ENCODE measurements at places on chromosomes 7 and 10.

- no peak for DNase-seq
Observed at GRCh38 chr7:117587931-117588330, 108.1 kb downstream of the CFTR start.

DNA sequence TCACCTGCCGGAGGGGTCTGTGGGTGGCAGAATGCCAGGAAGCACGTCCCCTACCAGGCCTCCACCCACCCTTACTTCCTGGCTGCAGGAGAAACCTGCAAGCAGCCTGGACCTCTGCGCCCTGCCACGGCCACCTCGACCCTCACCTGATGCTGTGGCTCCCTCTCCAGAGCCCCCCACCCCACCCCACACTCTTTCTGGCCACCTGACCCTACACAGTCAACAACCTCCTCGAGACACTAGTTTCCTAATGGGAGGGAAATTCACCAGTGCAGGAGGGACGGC, 91.3 kb downstream of the PRKAG2 start:
- DNase-seq, result no peak

- no peak for DNase-seq
Observed at GRCh38 chr7:4525884-4526283, 156.2 kb upstream of the FOXK1 start.

DNA sequence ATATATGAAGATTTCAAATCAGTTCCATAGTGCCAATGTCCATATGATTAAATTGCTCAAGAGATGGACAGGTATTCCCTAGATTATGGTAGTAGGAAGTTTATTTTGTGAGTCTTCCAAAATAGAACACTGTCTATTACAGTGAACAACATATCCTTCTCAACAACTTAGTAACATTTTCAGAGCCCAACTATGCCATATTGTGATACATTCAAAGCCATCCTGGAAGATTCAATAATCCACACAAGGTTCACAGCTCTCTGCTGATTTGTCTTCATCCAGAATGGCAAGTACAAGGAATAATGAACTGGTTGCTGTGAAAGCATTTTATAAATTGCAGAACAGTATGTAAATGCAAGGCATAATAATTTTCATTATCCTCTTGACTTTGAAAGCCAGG, 213.9 kb downstream of the CHRM2 start:
- no peak for DNase-seq

DNA sequence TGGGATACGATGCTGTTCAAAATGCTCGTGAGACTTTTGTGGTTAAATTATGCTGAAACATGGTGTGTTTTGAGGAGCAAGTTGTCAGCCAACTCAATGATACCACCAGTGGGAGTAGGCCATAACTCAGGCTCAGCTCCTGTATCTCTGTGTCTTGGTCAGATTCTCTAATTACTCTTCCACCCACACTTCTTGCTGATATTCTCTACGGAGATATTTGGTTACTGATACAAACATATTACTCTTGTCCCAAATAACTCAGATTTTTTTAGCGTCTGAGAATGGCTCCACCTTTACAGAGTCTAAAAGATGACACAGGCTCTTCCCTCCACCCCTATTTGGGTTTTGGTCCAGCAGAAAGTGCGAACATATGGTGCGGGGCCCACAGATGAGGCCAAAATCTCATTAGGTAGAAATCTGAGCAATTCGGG, 168.9 kb downstream of the PKD1L1 start:
- no peak for DNase-seq

- DNase-seq, result no peak
Observed at GRCh38 chr7:423312-424260, 96.1 kb downstream of the PDGFA start.

DNA sequence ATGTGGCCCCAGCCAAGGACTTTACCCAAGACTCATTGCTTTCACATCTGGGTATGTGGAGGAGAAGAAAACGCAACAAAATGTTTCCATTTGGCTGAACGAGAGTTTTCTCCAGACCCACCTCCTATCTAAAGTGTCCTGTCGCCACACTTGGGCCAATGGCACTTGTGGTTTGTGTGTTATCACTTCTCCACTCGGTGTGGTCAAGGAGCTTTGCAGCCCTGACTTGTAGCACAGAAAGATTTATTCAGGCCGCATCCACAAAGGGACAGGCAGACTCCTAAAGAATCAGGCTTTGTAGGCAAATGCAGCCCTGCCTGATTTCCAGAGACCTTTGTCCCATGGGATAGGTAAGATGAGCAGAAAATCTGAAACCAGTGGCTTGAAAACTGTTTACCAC, 12.8 kb upstream of the LRRC4 start:
- no peak for DNase-seq

GRCh38 chr10:78890506-78890905, 178.3 kb upstream of the ZMIZ1 start:
- DNase-seq, result no peak

DNA sequence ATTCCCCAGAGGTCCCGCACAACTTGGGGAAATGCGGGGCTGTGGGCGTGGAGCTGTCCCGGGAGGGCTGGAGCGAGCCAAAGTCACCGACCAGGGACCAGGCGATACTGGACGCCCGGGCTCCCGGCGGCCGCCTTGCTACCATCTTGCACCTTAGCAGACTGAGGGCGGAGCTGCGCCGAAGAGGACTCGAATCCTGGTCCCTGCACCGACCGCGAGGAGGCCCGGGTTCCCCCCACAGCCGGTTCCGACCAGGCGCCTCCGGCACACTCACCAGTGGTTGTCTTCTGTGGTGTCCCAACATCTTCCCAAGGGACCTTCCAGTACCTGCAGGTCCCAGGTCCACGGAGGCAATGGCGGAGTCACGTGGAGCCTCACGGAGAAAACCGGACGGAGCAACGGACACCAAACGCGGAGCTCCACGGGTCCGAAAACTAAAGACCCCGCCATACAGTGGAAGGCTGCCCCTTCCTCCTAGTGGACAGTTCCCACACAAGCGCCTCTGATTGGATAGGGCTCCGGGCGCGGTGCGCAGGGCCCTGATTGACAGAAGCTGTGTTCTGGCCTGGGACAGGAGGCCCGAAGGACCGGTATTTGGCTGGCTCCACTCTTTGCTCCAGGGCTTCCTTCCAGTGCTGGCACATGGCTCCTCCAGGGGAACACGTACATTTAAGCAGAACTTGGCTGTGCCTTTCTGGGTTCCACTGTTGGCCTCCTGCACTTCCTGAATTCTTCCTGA, 124.6 kb upstream of the ZNF479 start:
- DNase-seq, result no peak

DNA sequence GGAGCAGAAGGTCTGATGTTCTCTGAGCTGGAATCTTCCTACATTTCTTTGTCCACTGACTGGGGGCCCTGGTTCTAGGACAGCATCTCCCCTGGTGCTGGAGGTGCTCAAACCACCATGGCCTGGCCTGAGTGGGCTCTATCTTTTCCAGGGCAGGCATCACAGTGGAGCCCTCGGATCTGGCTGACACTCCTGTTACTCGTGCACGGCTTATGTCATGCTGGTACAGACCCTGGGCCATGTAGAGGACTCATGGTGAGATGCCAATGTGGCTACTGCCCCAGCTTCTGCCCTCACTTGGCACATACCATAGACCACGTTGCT, 96.0 kb downstream of the HIPK2 start:
- no peak for DNase-seq

- no peak for DNase-seq
Observed at GRCh38 chr10:29144126-29144525, 144.7 kb upstream of the LYZL1 start.

DNA sequence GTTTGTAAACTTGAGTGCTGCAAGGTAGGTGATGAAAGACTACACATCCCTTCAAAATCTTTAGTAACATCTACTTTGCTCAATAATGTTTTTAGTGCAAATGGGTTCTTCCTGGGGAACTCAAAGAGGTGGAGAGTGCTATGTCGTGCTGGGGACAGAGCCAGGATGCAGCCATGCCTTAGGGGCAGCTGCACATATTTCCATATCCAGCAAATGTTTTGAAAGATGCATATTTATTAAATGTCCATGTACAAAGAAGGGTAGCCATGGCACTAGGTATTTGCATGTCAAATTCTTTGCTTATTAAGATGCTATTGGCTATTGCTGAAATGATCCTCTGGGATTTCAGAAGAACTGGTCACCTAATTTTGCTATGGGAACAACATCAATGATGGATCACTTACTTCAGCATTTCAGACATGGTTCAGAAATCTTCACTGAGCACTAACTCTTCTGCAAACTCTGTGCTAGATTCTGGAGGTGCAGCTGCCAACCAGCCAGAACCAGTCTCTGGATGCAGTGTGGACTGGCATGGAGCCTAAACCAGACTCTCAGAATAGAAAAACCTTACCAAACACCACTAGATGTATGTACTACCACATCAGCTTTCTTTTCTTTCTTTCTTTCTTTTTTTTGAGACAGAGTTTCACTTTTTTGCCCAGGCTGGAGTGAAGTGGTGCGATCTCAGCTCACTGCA, 31.7 kb upstream of the DNMBP start:
- no peak for DNase-seq

DNA sequence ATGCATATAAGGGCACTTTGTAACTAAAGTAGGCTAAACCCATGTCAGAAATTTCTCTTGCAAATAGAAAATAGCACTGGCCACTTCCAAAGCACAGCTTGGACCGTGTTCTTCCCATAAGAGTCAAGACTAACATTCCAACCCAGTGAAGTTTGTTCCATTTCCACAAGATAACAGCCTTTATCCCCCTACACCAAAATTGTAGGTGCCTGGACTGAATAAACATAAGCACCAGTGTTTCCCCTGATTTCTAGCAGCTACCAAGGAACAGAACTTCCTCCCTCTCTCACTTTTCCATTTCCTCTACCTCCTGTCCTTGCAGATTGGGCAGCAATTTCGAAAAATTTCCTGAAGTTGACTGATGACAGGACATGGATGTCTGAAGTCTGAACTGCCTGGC, 219.7 kb downstream of the CREB5 start:
- DNase-seq, result no peak

- DNase-seq, result no peak
Observed at GRCh38 chr7:106611911-106612310, 49.0 kb downstream of the CCDC71L start.

DNA sequence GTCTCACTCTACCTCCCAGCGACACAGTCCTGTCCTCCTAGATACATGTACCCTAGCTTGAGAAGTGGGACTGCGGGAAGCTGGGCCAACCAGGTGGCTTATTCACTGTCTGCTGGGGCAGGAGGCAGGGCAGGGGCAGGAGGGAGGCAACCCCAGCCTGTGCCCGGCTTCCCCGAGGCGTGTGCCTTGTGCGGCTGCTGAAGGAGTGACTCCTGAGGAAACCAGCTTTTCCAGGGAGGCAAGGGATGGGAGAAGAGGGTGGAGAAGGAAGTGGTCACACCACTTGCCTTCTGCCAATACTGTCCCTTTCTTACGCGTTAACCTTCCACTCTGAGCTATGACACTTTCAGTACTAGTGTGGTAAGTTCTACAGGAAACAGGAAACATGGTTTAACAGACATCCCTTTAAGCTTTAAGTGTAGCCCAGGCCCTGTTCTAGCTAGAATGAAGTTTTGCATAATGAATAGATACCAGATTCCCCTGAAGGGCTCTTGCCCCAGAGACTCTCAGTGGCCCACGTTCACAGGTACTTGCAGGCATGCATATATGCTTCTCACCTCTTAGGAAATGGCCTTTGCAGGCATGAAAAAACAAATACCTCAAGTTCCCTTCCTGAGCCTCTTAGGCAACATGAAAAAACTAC, 40.6 kb downstream of the SYPL1 start:
- DNase-seq, result no peak

- DNase-seq, result no peak
Observed at GRCh38 chr10:33277135-33277536, 57.3 kb downstream of the NRP1 start.

DNA sequence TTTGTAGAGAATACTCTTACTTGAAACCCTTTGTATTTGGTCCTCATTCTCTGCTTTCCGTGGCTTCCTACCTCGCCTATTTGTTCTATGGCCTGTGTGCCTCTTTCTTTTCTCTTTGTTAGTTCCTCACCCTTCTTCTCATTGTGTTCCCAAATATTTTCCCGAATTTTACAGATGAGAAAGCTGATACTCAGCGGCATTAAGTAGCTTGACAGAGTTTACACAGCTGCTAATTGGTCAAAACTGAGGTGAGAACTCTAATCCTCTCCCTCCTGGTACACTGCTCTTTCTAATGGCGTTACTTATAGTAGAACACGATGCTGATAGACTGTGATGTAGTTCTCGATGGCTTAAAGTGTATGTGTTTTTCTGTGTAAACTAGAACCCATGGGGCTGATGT, 80.7 kb upstream of the HDAC9 start:
- DNase-seq, result no peak

GRCh38 chr10:104581884-104582601, 59.0 kb upstream of the SORCS3 start:
- DNase-seq, result no peak

DNA sequence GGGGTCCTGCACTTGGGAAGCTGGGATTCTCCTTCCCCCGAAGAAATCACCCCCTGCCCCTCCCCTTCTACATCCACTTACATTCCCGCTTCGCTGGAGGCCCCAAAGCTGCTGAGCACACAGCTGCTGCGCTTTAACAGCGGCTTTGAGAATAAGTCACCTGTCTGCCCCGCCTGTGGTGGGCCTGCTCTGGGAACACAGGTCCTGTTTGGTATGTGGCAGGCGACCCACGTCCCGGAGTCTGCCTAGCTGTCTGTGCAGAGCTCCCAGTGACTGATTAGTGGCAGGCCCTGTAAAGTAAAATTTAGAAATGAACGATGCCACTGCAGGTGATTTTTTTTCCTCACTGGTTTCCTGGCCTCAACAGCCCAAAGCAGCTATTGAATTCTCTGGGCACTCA, 47.0 kb downstream of the CDH23 start:
- no peak for DNase-seq

DNA sequence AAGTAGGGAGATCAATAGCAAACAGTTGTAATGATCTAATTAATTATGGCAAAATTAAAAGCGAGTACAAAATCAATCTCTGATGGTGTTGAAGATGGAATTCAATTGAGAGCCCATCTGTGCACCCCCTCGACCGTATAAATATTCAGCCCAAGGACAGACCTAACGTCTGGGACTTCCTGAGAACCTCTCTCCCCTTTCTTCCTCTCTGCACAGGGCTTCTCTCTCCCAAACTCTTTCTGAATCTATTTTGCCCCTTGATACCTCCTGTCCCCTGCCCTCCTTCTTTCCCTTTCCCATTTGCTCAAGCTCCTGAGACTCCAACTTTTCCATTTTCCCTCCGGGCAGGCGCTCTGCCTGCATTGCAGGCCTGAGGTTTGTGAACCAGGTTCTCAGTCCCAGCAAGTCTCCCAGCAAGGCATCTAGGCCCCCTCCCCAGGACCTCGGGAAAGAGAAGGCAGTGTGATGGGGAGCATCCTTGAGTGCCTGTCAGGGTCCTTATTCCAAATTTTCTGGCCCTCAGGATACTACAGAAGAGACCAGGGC, 8.5 kb upstream of the PAX2 start:
- no peak for DNase-seq

- peak; percentile 50 for DNase-seq
Observed at GRCh38 chr7:48084727-48085432, 4.2 kb upstream of the UPP1 start.
